Upper lobe of left lung (tissue), 6 donors: ENCODE measurements at places on chromosomes 3 and 15. TPM values are rescaled to one million over a fixed set of nuclear protein-coding genes. Genes with fewer than 3 reads are reported as not detected.

Gene GFM1
- total RNA-seq, result 28.3 TPM

Gene A4GNT
- not detected for total RNA-seq

DNA sequence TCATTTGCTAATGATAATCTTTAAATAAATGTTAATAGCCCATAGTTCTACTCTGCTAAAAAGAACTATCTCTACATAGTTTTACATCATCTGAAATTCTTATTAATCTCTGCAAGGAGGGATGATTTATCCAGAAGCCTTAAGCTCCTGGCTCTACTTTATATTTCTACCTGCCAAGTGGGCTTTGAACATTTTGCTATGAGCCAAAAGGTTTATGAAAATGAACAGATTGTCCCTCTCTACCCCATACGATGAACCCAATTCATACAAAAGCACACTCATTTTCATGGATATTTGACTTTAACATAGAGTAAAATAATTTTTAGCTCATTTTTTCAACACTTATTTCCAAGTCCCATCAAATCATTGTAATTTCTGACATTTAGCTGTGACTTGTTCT, 611.0 kb downstream of the NSUN3 start:
- H3K4me1 ChIP-seq, result no peaks in the 10 kb centered on the region
- H3K27ac ChIP-seq, result no peak overlapping the region
- H3K27me3 ChIP-seq, result no peaks in the 10 kb centered on the region
- no peaks in the 10 kb centered on the region for H3K36me3 ChIP-seq
- DNase-seq, result no peak

GRCh38 chr3:108328821-108329486, 32.6 kb downstream of the HHLA2 start:
- no peaks in the 10 kb centered on the region for H3K4me1 ChIP-seq
- no peak overlapping the region for H3K4me3 ChIP-seq
- H3K27ac ChIP-seq, result no peak overlapping the region
- DNase-seq, result no peak
- H3K36me3 ChIP-seq, result no peaks in the 10 kb centered on the region

DNA sequence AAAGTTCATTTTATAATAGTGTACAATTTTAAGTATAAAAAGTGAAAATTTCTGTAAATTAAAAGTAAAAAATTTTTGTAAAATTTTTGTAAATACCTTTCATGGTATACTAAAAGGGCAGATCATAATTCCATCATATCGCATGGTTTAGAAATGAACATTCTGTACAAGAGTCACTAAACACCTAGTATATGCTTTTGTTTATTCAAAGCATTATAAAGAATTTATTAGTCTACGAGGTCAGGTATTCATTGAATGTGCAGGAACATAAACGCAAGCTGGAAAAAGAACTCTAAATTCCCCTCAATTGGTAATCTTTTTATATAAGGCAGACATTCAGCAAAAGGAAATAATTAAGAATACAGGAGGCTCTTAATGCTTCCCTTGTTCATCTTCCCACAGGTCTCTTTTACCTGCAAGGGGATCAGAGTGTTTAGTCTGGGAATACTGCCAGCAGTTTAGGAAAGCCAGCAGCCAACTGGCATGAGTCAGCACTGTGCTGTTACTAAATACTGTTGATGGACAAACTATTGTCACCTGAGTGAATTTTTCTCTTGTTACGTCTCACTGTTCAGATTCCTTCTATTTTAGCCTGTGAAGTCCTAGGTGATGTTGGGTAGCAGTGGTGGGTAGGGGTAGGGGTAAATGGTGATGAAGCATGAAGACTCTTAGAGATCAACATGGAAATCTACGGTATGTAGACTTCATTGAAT, 70.1 kb downstream of the UQCC5 start:
- H3K27me3 ChIP-seq, result no peaks in the 10 kb centered on the region
- H3K27ac ChIP-seq, result peak overlapping the region; percentile 1
- H3K4me1 ChIP-seq, result peaks cover 6% of the 10 kb centered on the region

Gene PDCD10
- total RNA-seq, result 115 TPM

Gene BCHE
- 1.0 TPM for total RNA-seq

- H3K36me3 ChIP-seq, result no peaks in the 10 kb centered on the region
- no peak for DNase-seq
- H3K27ac ChIP-seq, result no peak overlapping the region
- no peaks in the 10 kb centered on the region for H3K4me1 ChIP-seq
Measured at GRCh38 chr3:79497447-79498111, 270.2 kb downstream of the ROBO1 start.

GRCh38 chr3:108461661-108462111, 48.7 kb downstream of the MYH15 start:
- no peak overlapping the region for H3K4me3 ChIP-seq
- H3K27ac ChIP-seq, result no peak overlapping the region
- no peak for DNase-seq
- H3K4me1 ChIP-seq, result no peaks in the 10 kb centered on the region

DNA sequence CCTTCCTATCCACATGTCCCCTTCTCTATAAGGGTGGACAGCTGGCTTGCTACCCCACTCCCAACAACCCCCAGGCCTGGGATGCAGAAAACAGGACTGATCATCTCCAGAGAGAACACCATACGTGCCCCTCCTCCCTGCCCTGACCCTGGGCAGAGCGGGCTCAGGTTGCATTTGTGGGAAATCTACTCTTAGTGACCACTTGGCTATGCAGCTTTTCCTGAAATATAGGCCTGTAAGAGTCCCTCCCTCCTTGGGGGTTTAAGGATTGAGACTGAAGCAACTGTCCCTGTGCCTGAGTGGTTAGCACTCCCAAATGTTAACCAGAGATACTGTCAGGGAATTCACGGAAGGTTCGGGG, 11.7 kb downstream of the SH2D7 start:
- no peak overlapping the region for H3K4me3 ChIP-seq
- no peaks in the 10 kb centered on the region for H3K36me3 ChIP-seq
- H3K4me1 ChIP-seq, result peaks cover 22% of the 10 kb centered on the region
- no peak for DNase-seq
- H3K27me3 ChIP-seq, result no peaks in the 10 kb centered on the region

DNA sequence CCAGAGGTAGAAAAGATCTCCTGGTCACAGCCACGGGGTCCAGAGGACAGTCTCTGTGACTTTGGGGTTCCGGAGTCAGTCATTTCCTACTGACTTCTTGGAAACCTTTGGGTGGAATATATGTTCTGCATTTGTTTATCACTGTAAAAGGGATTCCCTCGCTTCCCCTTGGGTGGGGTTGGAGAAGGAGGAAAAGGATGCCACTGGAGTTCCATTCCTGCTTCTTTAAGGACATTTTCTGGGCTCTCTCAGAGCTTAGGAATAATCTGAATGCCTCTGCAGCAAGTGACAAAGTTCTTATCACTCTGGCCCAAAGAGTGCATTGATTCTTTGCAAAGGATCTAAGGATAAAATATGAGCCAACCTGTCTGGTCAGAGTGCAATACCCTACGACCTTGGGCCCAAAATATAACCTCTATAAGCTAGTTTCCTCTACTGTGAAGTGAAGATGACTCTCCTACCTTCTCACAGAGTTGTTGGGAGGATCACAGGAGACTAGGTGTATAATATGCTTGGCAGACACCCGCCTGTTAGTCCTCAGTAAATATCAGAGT, 17.2 kb downstream of the ARHGEF3 start:
- no peaks in the 10 kb centered on the region for H3K27me3 ChIP-seq
- no peak for DNase-seq
- no peaks in the 10 kb centered on the region for H3K36me3 ChIP-seq
- peak overlapping the region; percentile 89 for H3K27ac ChIP-seq

Gene TPM1
- total RNA-seq, result 333 TPM

Gene CLEC3B
- total RNA-seq, result 288 TPM

DNA sequence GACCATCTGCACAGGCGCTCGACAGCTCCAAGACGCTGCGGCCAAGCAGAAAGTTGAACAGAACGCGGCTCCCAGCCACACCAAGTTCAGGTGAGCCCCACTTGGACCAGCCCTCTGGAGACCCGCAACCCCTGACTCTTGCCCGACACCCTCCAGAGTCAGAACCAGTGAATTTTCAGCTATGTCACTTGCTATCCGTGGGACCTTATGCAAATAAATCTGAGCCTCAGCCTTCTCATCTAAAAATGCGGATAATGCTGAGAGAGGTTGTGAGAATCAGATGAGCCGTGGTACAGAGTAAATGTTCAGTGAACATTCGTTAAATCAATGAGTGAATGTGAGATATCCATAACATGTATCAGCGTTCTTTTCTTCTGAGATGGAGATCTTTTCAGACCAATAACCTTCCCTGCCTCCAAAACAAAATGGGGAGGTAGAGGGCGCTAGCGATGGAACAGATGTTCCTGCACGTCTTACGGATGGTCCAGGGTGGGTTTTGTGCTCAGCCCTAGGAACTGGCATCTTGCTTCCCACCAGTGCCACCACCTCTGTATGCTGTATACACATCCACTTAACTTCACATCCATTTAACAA, 524 bp downstream of the MRPS11 start:
- H3K27me3 ChIP-seq, result no peaks in the 10 kb centered on the region
- H3K4me3 ChIP-seq, result peak overlapping the region; percentile 92
- no peak for DNase-seq

- peaks cover 31% of the 10 kb centered on the region for H3K4me1 ChIP-seq
- no peak overlapping the region for H3K4me3 ChIP-seq
- DNase-seq, result no peak
- H3K27ac ChIP-seq, result no peak overlapping the region
- no peaks in the 10 kb centered on the region for H3K27me3 ChIP-seq
Measured at GRCh38 chr15:100115711-100116090, 226.1 kb downstream of the ADAMTS17 start.

DNA sequence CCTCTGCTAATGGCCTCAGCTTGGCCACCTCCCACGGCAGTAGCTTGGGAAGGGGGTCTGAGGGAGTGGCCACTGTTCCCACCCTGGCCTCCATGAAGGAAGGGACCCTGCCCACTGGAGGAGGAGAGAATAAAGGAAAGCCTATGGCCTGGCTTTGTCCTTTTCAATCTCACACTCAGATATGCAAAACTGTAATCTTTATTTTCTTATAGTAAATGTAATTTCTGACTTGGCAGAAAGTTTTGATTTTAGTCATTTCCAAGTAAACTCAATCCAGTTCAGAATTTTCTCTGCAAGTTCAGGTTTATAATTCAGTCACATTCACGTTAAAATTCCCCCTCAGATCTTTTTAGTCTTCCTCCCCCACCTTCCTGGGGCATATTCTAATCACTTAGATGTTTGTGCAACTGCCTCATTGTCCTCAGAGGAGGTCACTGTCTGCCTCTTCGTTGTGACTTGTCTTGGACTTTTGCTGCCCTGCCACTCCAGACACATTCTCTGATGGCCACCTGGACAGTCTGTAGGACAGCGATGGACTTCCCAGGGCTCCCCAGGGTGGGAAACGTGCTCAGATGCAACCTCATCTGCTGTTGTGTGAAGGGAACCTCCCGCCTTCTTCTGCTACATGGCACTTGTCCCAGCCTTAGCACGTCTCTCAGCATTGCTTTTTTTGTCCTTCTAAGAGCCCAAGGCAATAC, 222.8 kb upstream of the TBL1XR1 start:
- H3K4me3 ChIP-seq, result no peak overlapping the region
- DNase-seq, result no peak
- no peak overlapping the region for H3K27ac ChIP-seq
- no peaks in the 10 kb centered on the region for H3K36me3 ChIP-seq
- no peaks in the 10 kb centered on the region for H3K27me3 ChIP-seq

DNA sequence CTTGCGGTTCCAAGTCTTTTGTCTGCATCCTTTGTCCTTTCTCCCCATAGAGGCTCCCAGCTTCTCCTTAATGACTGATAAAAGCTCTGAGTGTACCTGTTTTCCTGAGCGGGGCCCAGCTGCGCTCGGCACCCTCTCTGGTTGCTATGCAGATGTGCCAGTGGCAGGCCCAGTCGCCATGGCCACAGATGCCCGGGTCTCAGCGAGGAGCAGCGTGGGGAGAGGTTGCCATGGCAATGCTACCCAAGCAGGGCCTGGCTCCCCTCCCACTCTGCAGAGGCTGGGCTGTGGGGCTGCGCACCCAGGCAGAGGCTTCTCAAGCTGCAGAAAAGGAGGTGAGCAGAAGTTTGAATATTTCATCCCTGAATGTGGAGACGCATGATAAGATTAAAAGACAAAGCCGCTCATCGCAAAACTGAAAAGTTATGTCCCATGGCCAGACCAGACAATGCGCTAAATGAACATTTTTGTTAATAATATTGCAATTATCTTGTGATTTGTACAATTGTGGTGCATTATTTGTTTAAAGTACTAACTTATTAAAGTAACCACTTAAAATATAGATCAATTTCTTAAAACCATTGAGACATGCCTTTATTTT, 66.1 kb downstream of the TPRA1 start:
- H3K27ac ChIP-seq, result no peak overlapping the region
- H3K36me3 ChIP-seq, result no peaks in the 10 kb centered on the region
- DNase-seq, result no peak
- H3K27me3 ChIP-seq, result no peaks in the 10 kb centered on the region
- no peak overlapping the region for H3K4me3 ChIP-seq

GRCh38 chr3:186807231-186807630, 949 bp upstream of the RFC4 start:
- H3K27ac ChIP-seq, result peak overlapping the region; percentile 83
- peaks cover 9% of the 10 kb centered on the region for H3K4me1 ChIP-seq
- no peaks in the 10 kb centered on the region for H3K36me3 ChIP-seq
- H3K4me3 ChIP-seq, result peak overlapping the region; percentile 85
- H3K27me3 ChIP-seq, result no peaks in the 10 kb centered on the region

GRCh38 chr3:69149586-69149985, 27.2 kb upstream of the LMOD3 start:
- H3K36me3 ChIP-seq, result no peaks in the 10 kb centered on the region
- DNase-seq, result no peak
- no peaks in the 10 kb centered on the region for H3K27me3 ChIP-seq
- H3K27ac ChIP-seq, result no peak overlapping the region

- H3K4me1 ChIP-seq, result no peaks in the 10 kb centered on the region
- H3K27me3 ChIP-seq, result no peaks in the 10 kb centered on the region
- no peaks in the 10 kb centered on the region for H3K36me3 ChIP-seq
Measured at GRCh38 chr15:37967788-37968187, 33.3 kb downstream of the TMCO5A start.

DNA sequence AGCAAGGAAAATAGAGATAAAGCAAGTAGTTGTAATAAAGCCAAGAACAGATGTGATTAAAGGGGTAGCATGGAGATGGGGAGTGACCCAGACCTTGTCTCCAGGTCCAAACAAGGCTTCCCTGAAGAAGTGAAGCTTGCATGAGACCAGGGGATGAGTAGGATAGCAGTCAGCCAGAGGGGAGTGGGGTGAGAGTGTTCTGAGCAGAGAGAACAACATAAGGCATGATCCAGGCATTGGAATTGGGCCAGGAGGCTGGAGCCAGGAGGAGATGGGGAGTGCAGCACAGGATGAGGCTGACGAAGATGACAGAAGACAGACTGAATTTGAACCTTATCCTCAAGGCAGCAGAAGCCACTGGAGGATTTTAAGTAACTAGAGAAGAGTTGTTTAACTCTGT, 7.2 kb downstream of the TMOD2 start:
- no peak for DNase-seq
- no peak overlapping the region for H3K4me3 ChIP-seq
- no peaks in the 10 kb centered on the region for H3K27me3 ChIP-seq
- H3K36me3 ChIP-seq, result no peaks in the 10 kb centered on the region
- H3K4me1 ChIP-seq, result peaks cover 8% of the 10 kb centered on the region
- H3K27ac ChIP-seq, result no peak overlapping the region

- DNase-seq, result no peak
- no peak overlapping the region for H3K4me3 ChIP-seq
- H3K27ac ChIP-seq, result no peak overlapping the region
- H3K4me1 ChIP-seq, result no peaks in the 10 kb centered on the region
- H3K36me3 ChIP-seq, result no peaks in the 10 kb centered on the region
Measured at GRCh38 chr15:71104636-71105035, 10.6 kb upstream of the THSD4 start.

Gene SLC22A14
- total RNA-seq, result not detected

Gene CPN2
- total RNA-seq, result not detected
